ENCODE measurements at places on chromosomes 2 and 18.
A peak's percentile ranks its signal among the peaks of the same experiment; 100 is the strongest.

- DNase-seq: no peak
Observed at GRCh38 chr2:88601286-88601685, 26.0 kb downstream of the EIF2AK3 start.

DNA sequence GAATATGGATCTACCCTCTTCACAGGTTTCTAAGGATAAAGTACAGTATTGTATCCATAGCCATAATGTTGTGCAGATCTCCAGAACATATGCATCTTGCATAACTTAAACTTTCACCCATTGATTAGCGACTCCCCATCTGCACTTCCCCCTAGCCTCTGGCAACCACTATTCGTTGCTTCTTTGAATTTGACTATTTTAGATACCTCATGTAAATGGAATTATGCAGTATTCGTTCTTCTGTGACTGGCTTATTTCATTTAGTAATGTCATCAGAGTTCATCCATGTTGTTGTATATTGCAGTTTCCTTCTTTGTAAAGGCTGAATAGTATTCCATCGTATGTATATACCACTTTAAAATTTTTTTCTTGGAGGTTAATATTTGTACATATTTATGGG is 128.9 kb downstream of the SMAD7 start:
- no peak for DNase-seq

DNA sequence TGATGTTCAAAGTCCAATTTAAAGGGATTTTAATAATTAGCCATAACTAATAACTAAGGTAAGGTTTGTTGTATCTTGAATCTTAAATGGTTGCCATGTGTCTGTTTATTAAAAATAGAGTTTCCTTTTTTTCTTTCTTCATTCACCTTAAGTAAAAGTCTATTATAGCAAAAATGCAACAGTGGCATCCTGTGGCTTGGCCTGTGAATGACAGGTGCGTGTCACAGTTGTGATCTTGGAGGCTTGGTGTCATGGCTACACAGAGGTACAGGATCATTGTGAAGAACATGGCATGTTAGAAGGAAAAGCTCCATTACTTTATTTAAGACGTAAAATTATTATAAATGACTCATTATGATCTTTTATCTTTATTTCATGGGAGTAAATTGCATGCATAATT is 246.1 kb downstream of the BCL2 start:
- peak; percentile 69 for DNase-seq

- no peak for DNase-seq
Observed at GRCh38 chr2:170548304-170548703, 166.8 kb upstream of the SP5 start.

GRCh38 chr2:239803766-239804115 is 221.4 kb downstream of the NDUFA10 start:
- DNase-seq: no peak

DNA sequence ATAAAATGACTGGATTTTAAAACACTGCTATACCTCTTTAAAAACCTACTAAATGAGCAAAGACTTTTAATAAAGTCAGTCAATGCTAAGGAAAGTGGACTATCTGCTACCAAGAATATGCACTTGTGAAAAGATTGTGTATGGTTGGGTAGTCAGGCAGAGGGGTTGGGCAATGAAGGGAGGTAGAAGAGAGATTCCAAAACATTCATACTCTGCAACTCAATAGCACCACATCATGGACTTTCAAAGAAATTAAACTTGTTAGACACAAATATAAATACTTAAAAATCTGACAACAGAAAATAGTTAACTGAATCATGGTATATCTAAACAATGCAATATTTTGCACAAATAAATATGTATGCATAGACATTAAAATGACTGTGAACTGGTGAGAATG is 139.9 kb upstream of the MAPRE2 start:
- DNase-seq: no peak

DNA sequence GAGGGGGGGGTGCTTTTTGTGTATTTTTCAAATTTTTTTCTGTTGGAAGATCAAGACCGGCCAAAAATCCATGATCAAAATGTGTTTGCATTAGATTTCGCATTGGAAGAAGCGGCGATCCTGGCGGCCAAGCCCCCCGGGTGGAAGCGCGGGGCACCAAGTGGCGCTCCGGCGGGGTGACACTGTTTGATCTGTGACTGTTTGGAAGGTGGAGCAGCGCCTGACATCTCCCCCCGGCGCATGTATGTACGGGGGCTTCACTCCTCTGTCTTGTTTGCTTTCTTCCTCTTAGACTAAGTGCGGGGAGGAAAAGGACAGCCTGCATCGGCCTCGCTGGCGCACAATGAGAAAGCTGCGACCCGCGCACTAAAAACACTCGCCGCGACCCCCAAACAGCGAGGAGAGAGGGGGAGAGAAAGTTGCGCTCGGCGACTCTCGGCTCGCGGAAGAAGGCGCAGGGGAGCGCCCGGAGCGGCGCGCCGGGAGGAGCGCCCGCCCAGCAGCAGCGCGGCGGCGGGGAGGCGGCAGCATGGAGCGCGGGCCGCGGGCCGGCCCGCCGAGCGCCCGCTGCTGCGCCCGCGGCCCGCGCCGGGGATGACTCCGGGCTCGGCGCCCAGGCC is 515 bp downstream of the TSHZ1 start:
- peak; percentile 64 for DNase-seq

DNA sequence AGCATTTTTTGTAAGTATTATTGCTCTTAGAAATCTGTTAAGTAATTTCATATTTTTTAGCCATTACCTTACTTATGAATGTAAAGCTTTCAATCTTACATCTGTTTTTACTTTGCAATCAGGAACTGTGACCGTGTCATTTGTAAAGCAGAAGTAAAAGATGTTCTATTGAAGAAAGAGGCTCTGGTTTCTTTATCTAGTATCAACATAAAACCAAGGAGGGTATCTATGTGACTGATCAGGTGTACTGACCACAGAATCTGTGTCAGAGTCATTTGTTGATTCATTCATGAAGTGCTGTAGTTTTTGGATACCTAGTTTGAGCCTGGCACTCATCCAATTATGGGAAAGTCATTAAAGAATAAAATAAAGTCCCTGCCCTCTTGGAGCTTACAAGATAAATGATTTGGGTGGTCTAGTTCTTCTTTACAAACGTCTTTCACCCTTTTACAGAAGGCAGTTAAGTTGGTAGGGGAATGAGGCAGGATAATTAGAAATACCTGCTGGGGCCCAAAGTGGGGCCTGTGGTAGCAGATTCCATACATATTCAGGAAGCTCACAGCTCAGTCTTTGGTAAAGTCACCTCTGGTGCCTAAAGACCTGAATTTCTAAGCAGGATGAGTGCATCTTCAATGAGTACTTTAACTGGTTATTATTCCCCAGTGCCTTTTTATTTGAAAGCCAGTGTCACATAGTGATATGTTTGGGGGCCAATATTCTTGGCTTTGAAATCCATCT is 260.6 kb upstream of the NT5C1B start:
- DNase-seq: peak; percentile 17

GRCh38 chr2:67727131-67727530 is 330.0 kb downstream of the ETAA1 start:
- no peak for DNase-seq

- no peak for DNase-seq
Observed at GRCh38 chr18:3873698-3874097, 423.7 kb downstream of the TGIF1 start.

DNA sequence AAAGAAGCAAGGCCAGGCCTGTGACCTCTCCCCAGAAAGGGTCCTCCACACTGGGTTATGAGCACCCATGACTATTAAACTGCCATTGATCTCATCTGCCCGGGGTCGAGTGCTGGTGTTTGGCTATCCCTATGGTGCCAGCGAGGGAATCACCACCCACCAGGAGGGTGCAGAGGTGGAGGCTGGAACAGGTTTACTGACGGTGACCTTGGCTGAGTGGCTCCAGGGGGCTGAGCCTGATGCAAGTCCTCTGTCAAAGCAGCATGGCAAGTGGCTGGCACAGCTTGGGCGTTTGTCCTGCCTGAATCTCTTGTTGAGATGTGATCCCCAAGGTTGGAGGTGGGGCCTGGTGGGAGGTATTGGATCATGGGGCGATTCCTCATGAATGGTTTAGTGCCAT is 196.4 kb upstream of the HDAC4 start:
- no peak for DNase-seq

DNA sequence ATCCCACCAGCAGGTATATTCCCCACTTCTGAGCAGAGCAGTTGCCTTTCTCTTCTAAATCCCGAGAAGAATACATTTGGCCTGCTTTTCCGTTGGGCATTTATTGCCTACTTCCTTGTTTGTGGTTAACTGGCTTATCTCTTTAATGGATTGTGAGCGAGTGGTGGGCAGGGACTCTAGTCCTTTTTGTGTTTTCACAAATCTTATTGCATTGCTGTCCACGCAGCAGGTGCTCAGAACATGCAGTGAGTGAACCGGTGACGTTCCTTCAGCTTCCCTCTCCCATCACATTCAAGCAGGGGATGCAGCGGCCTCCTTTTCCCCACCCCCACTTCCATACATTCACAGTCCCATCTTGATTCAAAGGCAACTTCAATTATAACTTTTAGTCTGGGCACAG is 28.9 kb upstream of the GAREM2 start:
- DNase-seq: no peak

DNA sequence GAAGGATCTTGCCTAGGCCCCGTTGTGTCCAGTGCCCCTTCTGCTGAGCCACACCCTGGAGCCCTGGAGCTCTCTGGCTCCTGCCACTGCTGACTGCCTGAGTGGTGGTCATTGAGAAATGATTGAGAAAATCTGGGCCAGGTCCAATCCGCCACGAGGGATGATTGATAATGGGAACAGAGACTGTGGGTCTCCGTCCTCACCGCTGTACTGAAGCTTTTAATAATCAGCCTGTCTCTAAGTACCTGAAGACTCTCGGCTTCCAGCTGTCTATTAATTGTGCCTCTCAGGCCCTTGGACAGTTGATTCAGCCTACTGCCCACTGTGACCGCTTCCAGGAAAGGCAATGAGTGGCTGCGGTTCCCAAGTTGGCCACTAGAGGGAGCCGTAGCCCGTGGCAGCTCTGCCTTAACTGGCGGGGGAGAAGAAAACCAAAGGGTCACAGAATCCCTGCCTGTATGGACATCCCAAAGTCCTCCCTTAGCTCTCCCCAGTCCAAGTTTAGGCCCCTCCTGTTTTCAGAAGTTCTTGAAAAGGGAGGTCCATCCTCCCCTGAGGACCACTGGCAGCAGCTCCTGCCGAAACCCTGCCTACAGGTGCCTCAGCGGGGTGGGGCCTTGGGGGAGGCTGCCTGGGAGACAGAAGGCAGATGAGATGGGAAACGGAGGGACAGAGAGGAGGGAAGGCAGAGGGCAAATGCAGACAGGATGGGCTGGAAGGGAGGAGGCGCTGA is 213.6 kb downstream of the TNS1 start:
- DNase-seq: peak; percentile 79

DNA sequence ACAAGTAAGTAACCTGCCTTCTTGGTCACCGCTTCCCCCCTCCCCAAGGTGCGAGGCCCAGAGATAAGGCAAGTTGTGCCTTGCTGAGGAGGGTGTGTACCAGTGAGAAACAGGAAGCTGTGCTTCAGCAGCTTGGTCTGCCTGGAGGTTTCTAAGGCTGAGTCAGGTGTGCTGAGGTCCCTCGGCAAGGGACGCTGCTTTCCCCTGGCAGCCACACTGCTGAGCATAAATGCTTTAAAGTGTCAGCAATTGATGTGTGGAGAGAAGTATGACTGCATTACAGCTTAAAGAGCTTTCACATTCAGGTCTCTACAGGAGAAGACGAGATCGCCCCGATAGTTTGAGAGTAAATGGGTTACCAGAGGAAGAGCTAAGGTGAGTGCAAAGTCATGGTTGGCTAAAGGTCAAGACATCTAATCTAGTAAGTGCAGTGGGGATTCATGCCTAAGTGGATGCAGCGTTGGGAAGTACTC is 86.9 kb downstream of the LIMS1 start:
- DNase-seq: peak; percentile 58

GRCh38 chr18:13910501-13910900 is 4.8 kb downstream of the MC2R start:
- DNase-seq: no peak

DNA sequence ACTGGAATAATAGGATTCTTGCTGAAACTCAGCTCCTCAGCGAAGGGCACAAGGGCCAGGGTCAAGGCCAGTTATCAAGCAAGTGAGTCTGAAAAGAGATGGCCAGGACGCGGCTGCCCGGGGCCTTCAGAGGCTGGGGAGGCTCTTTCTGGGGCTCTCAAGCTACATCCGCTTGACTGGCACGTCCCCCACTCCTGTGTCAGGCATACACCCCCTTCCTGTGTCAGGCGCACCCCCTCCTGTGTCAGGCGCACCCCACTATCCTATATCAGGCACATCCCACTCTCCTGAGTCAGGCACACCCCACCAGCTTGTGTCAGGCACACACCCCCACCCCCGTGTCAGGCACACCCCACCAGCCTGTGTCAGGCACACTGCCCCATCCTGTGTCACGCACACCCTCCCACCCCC is 91.8 kb downstream of the TPO start:
- DNase-seq: no peak

GRCh38 chr2:100785626-100786296 is 34.2 kb upstream of the NPAS2 start:
- no peak for DNase-seq

- no peak for DNase-seq
Observed at GRCh38 chr18:34511435-34511834, 198.7 kb upstream of the DTNA start.

- no peak for DNase-seq
Observed at GRCh38 chr2:184326066-184326465, 272.3 kb upstream of the ZNF804A start.

- DNase-seq: peak; percentile 86
Observed at GRCh38 chr18:76349067-76349715, 145.9 kb downstream of the ZNF516 start.

DNA sequence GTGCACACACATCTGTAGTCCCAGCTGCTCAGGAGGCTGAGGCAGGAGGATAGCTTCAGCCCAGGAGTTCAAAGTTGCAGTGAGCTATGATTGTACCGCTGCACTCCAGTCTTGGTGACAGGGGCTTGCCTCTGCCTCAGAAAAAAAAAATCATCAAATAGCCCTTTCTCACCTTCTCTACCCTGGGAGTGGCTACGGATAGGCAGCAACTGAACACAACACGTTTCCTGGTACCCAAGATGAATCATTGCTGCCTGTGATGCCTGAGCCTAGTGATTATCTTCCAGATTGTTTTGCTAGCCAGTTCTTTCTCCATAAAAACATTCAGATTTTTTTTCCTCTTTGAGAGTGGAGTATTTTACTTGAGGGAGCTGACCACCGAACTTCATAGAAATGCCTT is 13.5 kb downstream of the INPP4A start:
- no peak for DNase-seq

DNA sequence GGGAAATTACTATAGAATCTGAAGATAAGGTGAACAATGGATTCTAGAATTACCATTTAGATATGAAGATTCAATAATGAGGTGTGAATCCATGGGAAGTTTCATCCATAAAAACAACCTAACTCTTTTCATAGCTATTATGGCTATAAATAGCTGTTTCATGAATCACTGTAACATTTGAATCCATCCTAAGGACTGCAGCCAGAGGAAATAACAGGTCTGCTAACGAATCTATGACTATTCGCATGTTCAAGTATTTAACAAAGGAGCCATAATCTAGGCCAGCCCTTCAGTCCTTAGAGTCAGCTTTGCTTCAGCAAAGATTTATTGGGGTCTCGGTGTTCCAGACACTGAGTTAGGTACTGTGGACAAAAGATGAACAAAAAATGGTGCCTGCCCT is 87.1 kb downstream of the MYOM1 start:
- no peak for DNase-seq

- no peak for DNase-seq
Observed at GRCh38 chr2:171227066-171227782, 66.5 kb upstream of the TLK1 start.

Data from GM13977 (cell line).